Thoracic aorta (tissue), 2 donors: ENCODE measurements at places on chromosomes 12 and 14.

DNA sequence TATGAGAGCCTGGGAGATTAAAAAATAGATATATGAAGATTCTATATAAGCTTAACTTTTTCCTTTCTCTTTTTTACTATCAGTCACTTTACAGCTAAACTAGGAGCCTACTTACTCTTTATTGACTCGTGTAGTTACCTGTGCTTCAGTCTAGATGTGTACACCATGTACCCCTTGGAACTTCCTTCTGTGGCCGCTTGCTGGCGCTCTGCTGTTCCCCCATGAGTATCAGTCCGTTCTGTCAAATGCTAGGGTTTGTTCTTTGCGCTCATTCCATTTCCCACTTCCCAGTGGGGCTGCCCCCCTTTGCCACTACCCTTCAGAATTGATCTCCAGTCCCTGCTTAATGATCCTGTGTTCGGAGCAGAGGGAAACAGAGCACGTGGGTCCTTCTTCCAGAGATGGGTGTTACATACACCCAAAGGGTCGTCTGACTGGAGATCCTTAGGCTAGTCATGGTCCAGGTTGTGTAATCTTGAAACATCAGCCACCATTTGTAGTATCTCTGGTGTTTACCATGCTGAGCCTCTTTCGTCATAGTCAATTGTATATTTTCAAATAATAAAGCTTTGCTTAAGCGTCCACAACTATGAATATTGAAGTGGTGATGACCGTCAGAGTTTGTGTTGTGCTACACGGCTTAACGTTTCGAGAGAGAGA, 160.0 kb downstream of the FBXL14 start:
- H3K36me3 ChIP-seq, result no peaks in the 10 kb centered on the region
- no peaks in the 10 kb centered on the region for H3K27me3 ChIP-seq
- no peak for DNase-seq
- no peak overlapping the region for H3K4me3 ChIP-seq

- no peaks in the 10 kb centered on the region for H3K36me3 ChIP-seq
- H3K4me1 ChIP-seq, result no peaks in the 10 kb centered on the region
- H3K4me3 ChIP-seq, result no peak overlapping the region
- DNase-seq, result no peak
- no peak overlapping the region for H3K27ac ChIP-seq
Measured at GRCh38 chr12:119829439-119829838, 47.7 kb downstream of the CIT start.

- no peaks in the 10 kb centered on the region for H3K27me3 ChIP-seq
- no peak for DNase-seq
- no peaks in the 10 kb centered on the region for H3K4me1 ChIP-seq
- H3K36me3 ChIP-seq, result no peaks in the 10 kb centered on the region
- H3K27ac ChIP-seq, result no peak overlapping the region
Measured at GRCh38 chr14:76876076-76876475, 49.9 kb downstream of the LRRC74A start.

- H3K27me3 ChIP-seq, result no peaks in the 10 kb centered on the region
- H3K4me3 ChIP-seq, result no peak overlapping the region
- H3K4me1 ChIP-seq, result no peaks in the 10 kb centered on the region
- no peaks in the 10 kb centered on the region for H3K36me3 ChIP-seq
- H3K27ac ChIP-seq, result no peak overlapping the region
- no peak for DNase-seq
Measured at GRCh38 chr14:102917056-102917385, 5.4 kb upstream of the AMN start.

- H3K4me3 ChIP-seq, result no peak overlapping the region
- H3K27ac ChIP-seq, result no peak overlapping the region
- H3K36me3 ChIP-seq, result peaks cover 5% of the 10 kb centered on the region
- no peaks in the 10 kb centered on the region for H3K27me3 ChIP-seq
- DNase-seq, result no peak
- H3K4me1 ChIP-seq, result no peaks in the 10 kb centered on the region
Measured at GRCh38 chr12:106997916-106998315, 11.0 kb upstream of the MTERF2 start.

DNA sequence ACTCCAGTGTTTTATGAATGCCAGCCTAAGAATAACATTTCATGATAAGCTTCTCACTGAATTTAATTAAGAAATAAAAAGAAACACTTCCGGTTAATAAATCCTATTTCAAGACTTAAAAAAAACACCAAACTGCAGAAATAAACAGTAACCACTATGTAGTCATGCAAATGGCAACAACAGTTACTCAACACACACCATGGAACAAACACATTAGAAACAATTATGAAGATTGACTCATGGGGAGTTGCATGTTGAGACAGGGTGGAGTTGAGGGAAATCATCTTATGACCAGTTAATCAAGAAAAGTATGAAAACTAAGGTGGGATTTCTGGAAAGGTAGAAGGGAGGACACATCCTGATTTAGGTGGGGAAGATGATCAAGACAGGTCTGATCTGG, 52.7 kb downstream of the PLBD1 start:
- DNase-seq, result no peak
- H3K27me3 ChIP-seq, result no peaks in the 10 kb centered on the region
- H3K4me3 ChIP-seq, result no peak overlapping the region
- no peaks in the 10 kb centered on the region for H3K36me3 ChIP-seq
- no peaks in the 10 kb centered on the region for H3K4me1 ChIP-seq

DNA sequence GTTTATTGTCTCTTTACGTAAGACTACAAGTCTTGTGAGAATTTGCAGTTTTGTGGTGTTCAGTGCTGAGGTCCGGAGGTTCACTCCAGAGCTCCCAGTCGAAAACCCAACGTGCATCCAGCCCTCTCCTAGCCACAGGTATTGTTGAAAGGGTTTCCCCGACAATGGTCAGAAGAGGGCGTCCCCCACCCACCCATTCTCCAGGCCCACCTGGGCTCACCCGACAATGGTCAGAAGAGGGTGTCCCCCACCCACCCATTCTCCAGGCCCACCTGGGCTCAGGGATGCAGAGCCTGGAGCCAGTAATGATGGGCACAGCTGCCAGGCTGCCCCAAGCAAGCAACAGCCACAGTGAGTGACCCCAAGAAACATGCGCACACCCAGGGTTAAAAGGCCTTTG, 126.8 kb upstream of the EVL start:
- no peak for DNase-seq
- H3K4me1 ChIP-seq, result no peaks in the 10 kb centered on the region
- no peak overlapping the region for H3K27ac ChIP-seq
- H3K4me3 ChIP-seq, result no peak overlapping the region
- peaks cover 32% of the 10 kb centered on the region for H3K36me3 ChIP-seq

GRCh38 chr14:20350282-20350681, 6.8 kb downstream of the PARP2 start:
- H3K27me3 ChIP-seq, result no peaks in the 10 kb centered on the region
- no peak overlapping the region for H3K4me3 ChIP-seq
- H3K36me3 ChIP-seq, result peaks cover 22% of the 10 kb centered on the region
- no peaks in the 10 kb centered on the region for H3K4me1 ChIP-seq

DNA sequence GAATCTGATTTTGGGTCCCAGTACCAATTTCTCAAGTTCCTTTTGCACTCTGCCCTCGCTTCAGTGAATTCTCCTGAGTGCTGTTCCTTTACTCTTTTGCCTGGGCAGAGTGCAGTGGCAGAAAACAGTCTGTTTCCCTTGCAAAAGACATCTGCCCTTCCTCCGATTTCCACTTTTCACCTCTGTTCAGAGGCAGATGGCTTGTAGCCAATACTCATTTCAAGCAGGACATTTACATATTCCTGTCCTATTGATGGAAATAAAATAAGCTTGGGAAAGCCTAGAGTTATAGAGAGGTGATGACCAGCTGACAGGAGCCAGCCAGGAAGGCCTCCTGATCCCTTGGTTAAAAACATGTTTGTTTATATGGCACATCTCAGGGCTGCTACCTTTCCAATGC, 111.0 kb downstream of the SLC8A3 start:
- H3K27me3 ChIP-seq, result no peaks in the 10 kb centered on the region
- no peaks in the 10 kb centered on the region for H3K36me3 ChIP-seq
- DNase-seq, result no peak
- no peak overlapping the region for H3K27ac ChIP-seq
- no peaks in the 10 kb centered on the region for H3K4me1 ChIP-seq
- no peak overlapping the region for H3K4me3 ChIP-seq

- no peak for DNase-seq
- no peaks in the 10 kb centered on the region for H3K36me3 ChIP-seq
- no peaks in the 10 kb centered on the region for H3K4me1 ChIP-seq
- no peak overlapping the region for H3K4me3 ChIP-seq
- no peak overlapping the region for H3K27ac ChIP-seq
Measured at GRCh38 chr12:108102363-108102762, 26.7 kb upstream of the WSCD2 start.

DNA sequence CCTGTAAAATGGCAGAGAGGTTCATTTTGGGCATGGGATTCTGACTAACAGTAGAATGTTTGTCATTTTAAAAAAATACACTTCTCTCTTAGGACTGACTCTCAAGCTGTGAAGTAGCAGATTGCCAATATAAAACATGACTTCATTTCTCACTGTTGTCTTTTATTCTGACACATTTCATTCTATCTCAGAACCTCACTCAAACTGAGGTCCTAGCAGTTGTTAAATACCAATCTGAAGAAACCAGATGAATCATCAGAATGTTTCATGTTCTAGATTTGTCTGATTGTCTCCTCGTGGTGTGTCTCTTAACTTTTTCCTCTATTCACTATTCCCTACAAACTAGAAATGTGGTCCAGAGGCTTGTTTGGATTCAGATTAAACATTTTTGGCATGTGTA, 276.5 kb upstream of the NPAS3 start:
- H3K27me3 ChIP-seq, result no peaks in the 10 kb centered on the region
- DNase-seq, result no peak
- no peaks in the 10 kb centered on the region for H3K36me3 ChIP-seq
- H3K4me1 ChIP-seq, result no peaks in the 10 kb centered on the region
- H3K4me3 ChIP-seq, result no peak overlapping the region
- H3K27ac ChIP-seq, result no peak overlapping the region

GRCh38 chr14:92750994-92751400, 2.6 kb upstream of the LGMN start:
- H3K36me3 ChIP-seq, result no peaks in the 10 kb centered on the region
- no peaks in the 10 kb centered on the region for H3K27me3 ChIP-seq
- DNase-seq, result no peak

DNA sequence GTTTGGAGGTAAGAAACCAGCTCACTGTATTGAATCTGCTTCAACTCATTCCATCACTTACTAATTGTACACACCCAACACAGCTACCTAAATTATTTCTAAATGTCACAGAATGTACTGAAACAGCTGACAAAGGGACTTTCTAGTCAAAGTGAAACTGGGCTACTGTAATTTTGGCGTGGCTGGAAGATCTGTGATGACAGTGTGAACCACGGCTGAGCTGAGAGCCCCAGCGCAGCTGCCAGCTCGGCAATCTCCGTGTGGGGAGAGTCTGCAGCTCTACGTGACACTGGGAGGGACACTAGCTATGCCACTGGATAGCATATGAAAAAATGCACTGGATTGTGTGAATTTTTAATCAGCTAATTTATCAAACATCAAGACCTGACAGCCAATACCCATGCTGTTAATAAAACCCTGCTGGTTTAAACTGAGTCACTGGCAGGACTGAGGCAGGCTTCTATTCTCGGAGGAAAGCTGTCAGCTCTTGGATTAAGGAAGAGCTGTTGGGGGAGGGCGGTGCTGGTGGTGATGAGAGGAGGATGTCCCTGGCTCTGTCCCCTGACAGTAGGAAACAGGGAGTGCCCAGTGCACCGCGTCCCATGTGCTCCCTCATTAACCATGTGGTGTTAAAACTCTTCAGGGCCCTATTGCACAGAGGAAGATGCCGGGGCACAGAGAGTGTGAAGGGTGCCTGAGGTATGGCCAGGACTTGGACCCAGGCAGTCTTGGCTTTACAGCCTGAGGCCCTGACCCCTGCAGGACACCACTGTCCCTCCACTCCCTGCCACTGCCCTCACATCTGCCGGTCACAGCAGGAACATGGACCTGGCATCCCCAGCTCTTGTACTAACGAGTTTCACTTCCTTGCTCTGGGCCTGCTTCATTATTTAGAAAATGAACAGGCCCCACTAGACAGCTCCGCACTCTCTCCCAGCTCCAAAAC, 13.3 kb downstream of the SLC15A4 start:
- peak overlapping the region; percentile 41 for H3K4me3 ChIP-seq
- peak overlapping the region; percentile 78 for H3K27ac ChIP-seq
- peaks cover 20% of the 10 kb centered on the region for H3K36me3 ChIP-seq
- H3K4me1 ChIP-seq, result peaks cover 68% of the 10 kb centered on the region
- no peaks in the 10 kb centered on the region for H3K27me3 ChIP-seq

GRCh38 chr14:105531894-105532623, 5.7 kb downstream of the TMEM121 start:
- no peak overlapping the region for H3K4me3 ChIP-seq
- no peaks in the 10 kb centered on the region for H3K27me3 ChIP-seq
- no peak for DNase-seq
- H3K4me1 ChIP-seq, result peaks cover 17% of the 10 kb centered on the region
- no peaks in the 10 kb centered on the region for H3K36me3 ChIP-seq

- H3K27ac ChIP-seq, result no peak overlapping the region
- no peaks in the 10 kb centered on the region for H3K4me1 ChIP-seq
- no peak overlapping the region for H3K4me3 ChIP-seq
- no peaks in the 10 kb centered on the region for H3K36me3 ChIP-seq
Measured at GRCh38 chr14:63737582-63738006, 9.7 kb upstream of the SGPP1 start.

- DNase-seq, result no peak
- no peaks in the 10 kb centered on the region for H3K36me3 ChIP-seq
- no peak overlapping the region for H3K4me3 ChIP-seq
- no peaks in the 10 kb centered on the region for H3K4me1 ChIP-seq
Measured at GRCh38 chr14:37870170-37870569, 274.7 kb downstream of the TTC6 start.

GRCh38 chr12:92759634-92760268, 57.0 kb downstream of the PLEKHG7 start:
- no peak overlapping the region for H3K4me3 ChIP-seq
- H3K36me3 ChIP-seq, result no peaks in the 10 kb centered on the region
- no peak for DNase-seq
- no peaks in the 10 kb centered on the region for H3K27me3 ChIP-seq

DNA sequence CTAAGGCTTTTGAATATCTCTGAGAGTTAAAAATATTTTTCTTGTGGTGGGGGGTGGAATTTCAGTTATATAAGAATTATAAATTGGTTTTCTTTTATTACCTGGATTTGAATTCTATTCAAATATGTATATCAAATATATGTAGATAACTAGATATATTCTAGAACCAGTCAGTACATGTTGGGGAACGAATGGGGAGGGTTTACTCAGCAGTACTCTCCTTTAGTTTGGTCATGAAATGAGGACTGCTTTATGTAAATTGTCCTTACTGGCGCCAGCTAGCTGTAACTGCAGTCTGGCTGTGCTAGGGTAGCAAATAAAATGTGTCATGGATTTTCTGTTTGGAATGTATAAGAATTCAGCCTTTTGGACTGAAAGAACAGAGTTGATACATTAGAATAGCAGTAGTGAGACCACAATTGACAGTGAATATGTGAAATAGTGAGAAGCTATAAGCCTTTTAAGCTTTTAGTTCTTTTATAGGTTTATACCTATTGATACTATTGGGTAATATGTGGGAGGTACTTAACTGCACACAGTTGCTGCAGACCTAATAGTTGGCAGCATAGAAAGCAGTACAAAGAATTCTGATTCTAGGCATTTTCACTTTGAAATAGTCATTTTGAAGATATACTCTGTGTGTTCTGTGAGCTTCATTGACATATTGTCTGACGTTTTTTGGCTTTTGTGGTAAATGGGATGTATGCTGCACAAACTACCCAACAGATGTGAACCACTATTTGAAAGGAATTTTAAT, 29.0 kb downstream of the ATF7IP start:
- H3K27me3 ChIP-seq, result no peaks in the 10 kb centered on the region
- H3K4me1 ChIP-seq, result peaks cover 33% of the 10 kb centered on the region
- DNase-seq, result no peak
- peak overlapping the region; percentile 53 for H3K27ac ChIP-seq

- no peak overlapping the region for H3K27ac ChIP-seq
- no peak overlapping the region for H3K4me3 ChIP-seq
- no peak for DNase-seq
- no peaks in the 10 kb centered on the region for H3K36me3 ChIP-seq
- H3K4me1 ChIP-seq, result no peaks in the 10 kb centered on the region
Measured at GRCh38 chr12:16163146-16163545, 114.3 kb downstream of the SLC15A5 start.
